ENCODE measurements at places on chromosomes 5 and 9.

- no peak for DNase-seq
Observed at GRCh38 chr5:14818931-14819790, 52.4 kb downstream of the ANKH start.

DNA sequence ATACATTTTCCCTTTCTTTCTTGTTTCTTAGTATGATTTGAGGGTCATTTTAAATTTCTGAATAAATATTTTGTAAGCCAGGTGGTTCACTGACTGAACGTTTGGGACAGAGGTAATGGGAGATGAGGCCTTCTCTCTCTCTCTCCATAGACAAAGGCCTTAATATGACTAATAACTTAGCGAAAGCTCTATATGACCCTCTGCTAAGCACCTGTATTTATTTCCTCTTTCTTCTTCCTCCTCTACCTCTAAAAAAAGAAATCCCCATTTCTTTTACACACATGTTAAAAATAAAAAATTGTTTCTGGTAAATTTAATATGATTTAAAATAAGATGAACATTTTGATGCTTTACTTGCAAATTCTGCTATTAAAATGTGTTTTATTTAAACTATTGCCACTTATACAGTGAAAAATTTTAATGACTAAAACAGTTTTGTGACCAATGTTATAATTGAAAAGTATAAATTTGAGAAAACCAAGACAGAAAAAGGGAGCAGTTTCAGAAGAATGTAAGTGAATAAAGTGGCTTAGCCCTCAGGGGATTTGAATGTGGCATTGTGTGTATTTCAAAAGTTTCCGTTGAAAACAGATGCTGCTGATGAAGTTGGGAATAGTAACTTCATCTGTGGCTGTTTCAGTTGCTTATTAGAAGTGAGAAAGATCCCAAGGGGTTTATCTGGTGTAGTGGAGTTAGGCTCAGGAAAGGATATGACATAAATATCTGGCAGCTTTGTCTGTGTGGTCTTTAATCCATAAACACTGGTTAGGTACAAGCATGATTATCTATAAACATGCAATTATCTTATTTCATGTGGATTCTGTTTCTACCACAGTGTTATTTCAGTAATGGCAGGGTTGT, 128.6 kb upstream of the GRHPR start:
- DNase-seq = no peak

- DNase-seq = no peak
Observed at GRCh38 chr5:163303718-163304117, 133.7 kb upstream of the CCNG1 start.

DNA sequence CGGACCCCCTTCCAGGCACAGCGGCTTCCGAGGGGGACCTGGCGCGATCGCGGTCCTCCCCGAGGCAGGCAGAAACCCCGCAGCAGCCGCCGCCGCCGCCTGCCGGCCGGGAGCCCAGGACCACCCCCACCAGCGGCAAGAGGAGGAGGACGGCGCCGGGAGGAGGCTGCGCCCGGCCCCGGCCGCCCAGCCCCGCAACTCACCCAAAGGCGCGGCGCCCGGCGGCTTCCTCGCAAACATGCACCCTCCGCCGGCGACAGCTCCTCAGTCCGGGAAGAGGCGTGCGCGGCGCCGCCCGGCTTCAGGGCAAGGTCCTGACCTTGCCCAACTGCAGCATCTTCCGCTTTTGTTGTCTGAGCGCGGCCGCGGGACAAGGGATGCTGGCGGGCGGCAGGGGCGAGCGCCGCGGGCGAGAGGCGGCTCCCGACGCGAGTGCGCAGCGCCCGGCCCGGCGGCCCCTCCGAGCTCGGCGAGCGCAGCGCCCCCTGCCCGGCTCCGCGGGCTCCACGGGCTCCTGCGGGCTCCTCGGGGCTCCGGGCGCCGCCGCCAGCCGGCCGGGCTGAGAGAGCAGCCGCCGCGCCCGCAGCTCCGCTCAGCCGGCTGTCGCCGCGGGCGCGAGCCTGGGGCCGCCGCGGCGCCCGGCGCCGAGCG, 507 bp downstream of the CTNND2 start:
- peak; percentile 12 for DNase-seq
